Activated CD4-positive, alpha-beta T cell treated with anti-CD3 and anti-CD28 coated beads for 24 hours (primary cell): ENCODE measurements at places on chromosomes 7 and 10.

GRCh38 chr7:104175361-104175984 lies 32.3 kb downstream of the ORC5 start:
- DNase-seq: no peak

- DNase-seq: no peak
These were observed 2.3 kb upstream of the GIMAP8 start for GRCh38 chr7:150447966-150448788.

GRCh38 chr7:74334030-74334429 lies 44.8 kb downstream of the CLIP2 start:
- no peak for DNase-seq

DNA sequence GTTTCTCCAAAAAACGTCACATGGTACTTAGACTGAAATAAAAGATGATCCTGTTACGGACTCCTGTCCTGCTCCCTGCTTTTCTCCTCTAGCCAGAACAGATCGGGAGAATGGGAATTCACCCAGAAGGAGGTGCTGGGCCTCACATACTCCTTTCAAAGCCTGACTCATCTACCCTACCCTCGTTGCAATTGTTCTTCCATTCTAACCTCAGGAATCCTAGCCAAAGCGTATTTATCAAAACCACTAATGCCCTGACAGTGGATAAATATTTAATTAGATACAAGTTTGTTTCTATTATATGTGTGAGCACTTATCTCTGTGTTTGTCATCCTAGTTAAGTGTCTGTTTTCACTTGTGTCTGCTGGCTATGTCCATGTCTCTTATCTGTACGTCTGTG lies 21.7 kb downstream of the ZCWPW1 start:
- no peak for DNase-seq

DNA sequence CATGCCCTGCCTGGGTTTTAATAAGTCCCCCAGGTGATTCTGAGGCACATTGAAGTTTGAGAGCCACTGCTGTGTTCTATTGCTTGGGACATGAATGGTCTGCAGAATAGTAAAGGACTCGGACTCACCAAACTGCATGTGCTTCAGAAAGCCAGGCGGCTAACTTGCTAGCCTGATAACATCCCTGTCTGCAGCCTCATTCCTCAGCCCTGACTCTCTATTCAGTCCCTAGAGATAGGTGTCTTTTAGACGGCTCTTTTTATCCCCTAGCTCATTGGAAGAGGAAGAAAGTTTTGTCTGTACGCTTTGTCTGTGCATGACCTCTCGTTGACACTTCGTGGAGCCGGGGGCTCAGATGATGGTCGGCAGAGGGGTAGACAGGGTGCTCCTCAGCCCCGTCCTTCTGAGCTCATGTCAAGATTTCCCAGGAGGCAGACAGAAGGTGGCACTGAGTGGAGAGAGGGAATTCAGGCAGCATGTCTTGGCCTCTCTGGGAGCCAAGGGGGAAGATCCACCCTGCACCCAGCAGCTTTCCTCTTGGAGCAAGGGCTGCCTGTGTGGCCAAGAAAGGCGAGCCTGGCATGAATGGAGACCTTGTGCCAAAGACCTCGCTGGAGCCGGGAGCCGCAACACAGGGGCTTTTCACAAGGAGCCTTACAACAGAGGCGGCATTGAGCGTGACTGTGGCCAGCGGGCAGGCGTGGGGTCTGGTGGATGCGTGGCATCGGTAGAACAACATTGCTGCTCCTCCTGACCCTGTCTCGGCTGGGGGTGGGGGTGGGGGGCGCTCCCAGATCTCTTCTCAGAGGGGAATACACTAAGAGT lies 51.1 kb upstream of the PODXL start:
- DNase-seq: no peak

- no peak for DNase-seq
These were observed 39.1 kb upstream of the BET1 start for GRCh38 chr7:94043299-94043698.

GRCh38 chr10:120423431-120424197 lies 33.4 kb upstream of the PLPP4 start:
- DNase-seq: peak; percentile 22

DNA sequence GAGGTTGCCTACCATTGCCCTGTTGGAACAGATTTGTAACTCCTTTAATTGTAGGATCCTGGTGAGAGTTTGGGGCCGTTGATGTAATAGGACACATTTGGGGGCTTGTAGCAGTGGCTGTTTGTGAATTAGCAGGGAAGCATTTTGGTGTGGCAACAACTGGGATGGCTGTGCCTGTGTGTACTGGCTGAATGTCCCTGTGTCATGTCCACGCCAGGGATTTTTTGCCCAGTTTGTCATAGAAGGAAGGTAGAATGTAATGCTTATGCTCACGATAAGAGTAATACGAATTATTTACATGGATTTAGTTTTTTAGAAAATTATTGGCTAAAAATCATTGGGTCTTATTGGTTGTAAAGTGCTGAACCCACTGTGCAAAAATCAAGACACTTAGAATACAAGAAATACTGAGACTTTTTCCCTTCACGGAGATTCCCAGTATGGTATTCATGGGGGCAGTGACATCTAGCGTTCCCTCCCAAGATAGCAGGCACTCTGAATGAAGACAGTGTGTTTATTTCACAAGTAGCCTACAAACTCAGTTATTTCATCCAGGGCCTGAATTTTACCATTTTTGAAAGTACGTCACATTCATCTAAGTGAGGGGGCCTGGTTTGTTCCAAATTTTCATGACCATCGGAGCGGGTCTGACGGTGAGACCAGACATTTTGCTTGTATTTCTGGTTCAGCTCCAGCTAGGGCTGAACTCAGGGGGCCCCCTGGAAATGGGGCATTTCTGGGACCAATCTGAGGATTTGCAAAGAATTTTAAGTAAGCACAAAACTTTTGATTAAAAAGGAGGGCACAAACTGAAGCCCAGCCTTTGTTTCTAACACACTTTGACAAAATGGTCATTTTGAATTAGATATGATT lies 74.7 kb downstream of the CACNB2 start:
- DNase-seq: no peak

GRCh38 chr7:86485827-86486226 lies 157.9 kb upstream of the GRM3 start:
- no peak for DNase-seq

DNA sequence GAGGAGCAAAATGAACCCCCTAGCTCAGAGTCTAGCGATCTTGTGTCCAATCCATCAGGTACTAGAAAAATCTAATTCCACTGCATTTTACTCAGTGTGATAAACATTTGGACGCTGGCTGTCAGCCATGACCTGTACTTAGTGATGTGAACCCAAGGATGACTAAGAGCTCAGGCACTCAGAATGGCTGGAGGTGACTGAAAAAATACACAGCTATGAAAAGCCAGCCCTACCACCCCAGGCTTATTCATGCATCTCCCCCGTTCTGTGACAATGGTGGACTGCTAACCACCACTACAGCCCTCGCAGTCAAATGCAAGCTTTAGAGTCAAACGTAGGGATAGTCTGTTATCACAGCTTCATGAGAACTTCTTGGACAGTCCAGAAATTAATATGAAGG lies 14.9 kb downstream of the AFAP1L2 start:
- no peak for DNase-seq

- no peak for DNase-seq
These were observed 17.3 kb upstream of the ARL4A start for GRCh38 chr7:12670000-12670729.

DNA sequence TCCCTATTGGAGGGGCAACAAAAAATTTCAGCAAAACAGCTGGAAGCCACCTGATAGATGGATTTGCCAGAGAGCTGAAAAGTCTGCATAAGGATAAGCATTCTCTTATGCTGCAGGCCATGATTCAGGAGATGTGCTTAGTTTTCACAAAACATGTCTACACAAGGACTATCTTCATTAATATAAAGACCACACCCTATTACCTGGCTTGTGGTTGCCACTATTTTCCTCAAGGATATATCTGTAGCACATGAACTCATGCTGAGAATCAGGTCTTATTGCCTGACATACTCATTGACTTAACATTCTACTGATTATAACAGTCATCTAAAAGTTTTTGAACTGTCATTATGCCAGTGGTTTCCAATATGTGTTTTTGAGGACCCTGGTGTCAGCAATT lies 7.1 kb upstream of the COL17A1 start:
- no peak for DNase-seq

GRCh38 chr10:11693376-11693775 lies 48.8 kb upstream of the ECHDC3 start:
- DNase-seq: no peak

DNA sequence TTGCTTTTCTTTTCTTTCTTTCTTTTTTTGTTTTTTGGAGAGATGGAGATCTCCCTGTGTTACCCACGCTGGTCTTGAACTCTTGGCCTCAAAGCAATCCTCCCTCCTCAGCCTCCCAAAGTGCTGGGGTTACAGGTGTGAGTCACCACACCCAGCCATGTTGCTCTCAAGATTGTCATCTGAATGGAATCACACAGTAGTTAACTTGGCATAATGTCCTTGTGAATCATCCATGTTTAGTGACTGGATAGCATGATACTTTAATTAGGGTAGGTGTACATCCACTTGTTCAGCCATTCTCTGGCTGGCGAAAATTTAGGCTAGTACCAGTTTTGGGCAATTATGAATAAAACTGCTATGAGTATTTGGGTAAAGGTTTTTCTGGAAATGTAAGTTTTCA lies 15.4 kb upstream of the GRB10 start:
- DNase-seq: no peak

DNA sequence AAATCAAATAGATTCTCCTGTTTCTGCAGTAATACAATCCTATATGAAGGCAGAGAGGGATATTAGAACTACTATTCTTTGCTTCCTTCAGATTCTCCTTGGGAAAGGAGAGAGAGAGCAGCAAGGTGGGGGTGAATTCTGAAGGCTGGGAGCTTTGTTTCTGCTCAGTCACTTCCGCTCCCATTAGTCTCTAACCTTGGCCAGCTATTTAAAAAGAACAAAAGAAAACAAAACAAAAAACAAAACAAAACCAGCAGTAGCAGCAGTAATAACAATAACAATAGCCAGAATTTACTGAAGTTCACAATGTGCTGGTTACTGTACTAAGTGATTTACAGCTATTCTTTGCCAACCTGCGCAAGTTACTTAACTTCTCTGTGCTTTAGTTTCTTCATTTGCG lies 9.9 kb downstream of the GPR85 start:
- no peak for DNase-seq

- no peak for DNase-seq
These were observed 34.0 kb downstream of the SVIL start for GRCh38 chr10:29600821-29601220.

GRCh38 chr10:96968682-96969423 lies 136.8 kb downstream of the LCOR start:
- DNase-seq: no peak

- no peak for DNase-seq
These were observed 12.7 kb downstream of the FAM3C start for GRCh38 chr7:121383235-121383910.

DNA sequence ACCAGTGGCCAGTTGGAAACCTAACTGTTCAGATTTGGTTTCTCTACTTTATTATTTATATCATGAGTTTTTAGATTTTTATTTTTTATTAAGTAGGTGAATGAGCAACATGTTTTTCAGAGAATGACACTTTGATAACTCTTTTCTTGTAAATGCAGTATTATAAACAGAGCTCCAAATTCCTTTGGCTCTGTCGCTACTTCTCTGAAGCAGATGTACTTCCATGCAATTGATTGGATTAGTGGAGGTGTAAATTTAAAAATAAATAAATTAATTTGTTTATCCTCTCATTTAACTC lies 34.3 kb upstream of the ICA1 start:
- DNase-seq: no peak

DNA sequence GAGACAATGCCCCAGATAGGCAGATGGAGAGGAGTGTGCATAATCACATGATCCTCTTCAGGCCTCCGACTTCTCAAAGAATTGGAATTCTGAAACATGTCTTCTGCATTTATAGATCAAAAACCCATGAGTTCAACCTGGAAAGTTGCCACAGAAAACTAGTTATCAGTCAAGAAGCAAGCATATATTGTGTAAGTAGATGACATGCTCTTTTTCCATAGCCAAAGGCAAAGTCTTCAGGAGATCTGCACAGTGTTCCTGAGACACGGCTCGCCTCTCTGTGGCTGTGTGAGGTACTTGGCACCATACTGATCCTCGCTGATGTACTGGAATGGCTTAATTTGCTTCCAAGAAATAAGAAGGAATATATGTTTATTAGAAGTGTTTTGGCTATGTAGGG lies 213.5 kb upstream of the MKI67 start:
- no peak for DNase-seq

GRCh38 chr10:57964351-57964750 lies 303.3 kb downstream of the IPMK start:
- no peak for DNase-seq

DNA sequence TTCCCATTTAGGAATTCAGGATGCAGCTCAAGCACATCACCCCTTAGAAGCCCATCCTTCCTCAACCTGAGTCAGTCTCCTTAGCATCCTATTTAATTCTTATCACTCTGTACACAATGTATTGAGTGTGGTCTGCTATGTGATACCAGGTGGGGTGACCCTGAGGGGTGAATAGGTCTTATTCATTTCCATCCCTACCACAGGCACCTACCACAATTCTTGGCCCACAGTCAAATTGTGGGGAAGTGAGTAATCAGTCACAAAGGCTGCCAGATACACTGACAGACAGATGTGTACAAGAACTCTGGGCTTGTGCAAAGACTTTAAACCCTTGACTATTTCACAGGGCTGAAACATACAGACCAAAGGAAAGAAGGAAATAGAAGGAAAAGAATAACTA lies 560.5 kb downstream of the PARD3 start:
- DNase-seq: no peak

DNA sequence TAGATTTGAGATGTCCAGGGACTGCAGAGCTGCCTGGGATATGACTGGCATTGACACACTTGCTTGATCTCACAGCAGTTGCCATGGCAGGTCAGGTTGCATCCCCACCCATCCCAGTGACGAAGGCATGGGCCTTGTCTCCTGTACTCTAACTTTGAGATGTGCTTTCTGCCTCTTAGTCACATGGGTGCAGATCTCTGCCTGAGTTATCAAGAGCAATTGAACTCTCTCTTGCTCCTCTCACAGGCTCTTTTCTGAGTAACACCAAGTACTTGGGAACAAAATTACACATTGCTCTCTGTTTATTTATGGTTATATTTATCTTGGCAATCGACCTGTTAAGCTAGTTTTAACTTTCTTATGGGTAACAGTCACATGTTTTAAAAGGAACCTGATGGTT lies 237.3 kb downstream of the NSUN6 start:
- DNase-seq: no peak

DNA sequence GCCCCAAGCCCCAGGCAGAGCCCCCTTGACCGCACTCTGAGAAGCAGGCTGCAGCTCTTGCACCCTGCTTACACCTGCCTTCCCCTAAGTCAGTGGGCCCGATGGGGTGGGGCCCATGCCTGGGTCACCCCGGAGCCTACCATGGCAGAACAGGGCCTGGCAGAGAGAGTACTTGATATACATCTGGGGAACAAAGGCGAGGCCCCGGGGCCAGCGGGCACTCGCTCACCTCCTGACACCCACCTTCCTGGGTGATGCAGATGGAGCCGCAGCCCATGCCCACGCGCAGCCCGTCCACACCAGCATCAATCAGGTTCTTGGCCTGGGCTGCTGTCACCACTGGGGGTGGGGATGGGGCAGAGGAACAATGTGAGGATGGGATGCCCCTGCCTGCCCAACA lies 13.4 kb downstream of the IMPDH1 start:
- no peak for DNase-seq

- no peak for DNase-seq
These were observed 22.7 kb downstream of the ARL3 start for GRCh38 chr10:102691285-102692066.
